ENCODE measurements at places on chromosomes 16 and 17.
A peak's percentile ranks its signal among the peaks of the same experiment; 100 is the strongest.

DNA sequence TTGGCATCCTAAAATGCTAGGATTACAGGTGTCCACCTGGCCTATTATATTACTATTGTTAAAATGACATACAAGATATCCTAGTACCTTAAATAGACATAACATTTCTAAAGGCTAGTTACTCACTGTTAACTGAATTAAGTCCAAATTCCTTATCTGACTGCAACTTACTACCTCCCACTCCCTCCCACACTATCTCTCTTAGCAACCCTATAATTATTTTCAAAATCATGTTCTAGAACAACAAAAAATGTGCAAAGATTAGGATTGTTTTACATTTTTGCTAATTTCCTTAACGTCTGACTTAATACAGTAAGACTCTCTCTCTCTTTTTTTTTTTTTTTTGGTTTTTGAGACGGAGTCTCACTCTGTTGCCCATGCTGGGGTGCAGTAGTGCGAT, 2.2 kb upstream of the ATF7IP2 start:
- DNase-seq = no peak

- DNase-seq = peak; percentile 34
Measured at GRCh38 chr17:72297326-72298115, 176.7 kb downstream of the SOX9 start.

DNA sequence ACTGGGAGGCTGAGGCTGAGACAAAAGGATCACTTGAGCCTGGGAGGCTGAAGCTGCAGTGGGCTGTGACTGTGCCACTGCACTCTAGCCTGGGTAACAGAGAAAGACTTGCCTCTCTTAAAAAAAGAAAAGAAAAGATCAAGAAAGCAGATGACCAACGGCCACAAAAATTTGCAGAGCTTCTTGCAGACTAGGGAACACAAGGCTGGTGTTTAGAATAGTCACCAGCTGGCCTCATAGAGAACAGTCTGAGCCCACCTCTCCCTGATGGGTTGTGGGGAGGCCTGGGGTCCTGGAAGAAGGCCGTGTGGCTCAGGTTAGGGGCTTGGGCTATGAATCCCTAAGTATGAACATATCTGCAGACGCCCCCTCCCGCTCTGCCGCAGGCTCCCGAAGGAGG, 73.7 kb upstream of the MED9 start:
- DNase-seq = no peak

DNA sequence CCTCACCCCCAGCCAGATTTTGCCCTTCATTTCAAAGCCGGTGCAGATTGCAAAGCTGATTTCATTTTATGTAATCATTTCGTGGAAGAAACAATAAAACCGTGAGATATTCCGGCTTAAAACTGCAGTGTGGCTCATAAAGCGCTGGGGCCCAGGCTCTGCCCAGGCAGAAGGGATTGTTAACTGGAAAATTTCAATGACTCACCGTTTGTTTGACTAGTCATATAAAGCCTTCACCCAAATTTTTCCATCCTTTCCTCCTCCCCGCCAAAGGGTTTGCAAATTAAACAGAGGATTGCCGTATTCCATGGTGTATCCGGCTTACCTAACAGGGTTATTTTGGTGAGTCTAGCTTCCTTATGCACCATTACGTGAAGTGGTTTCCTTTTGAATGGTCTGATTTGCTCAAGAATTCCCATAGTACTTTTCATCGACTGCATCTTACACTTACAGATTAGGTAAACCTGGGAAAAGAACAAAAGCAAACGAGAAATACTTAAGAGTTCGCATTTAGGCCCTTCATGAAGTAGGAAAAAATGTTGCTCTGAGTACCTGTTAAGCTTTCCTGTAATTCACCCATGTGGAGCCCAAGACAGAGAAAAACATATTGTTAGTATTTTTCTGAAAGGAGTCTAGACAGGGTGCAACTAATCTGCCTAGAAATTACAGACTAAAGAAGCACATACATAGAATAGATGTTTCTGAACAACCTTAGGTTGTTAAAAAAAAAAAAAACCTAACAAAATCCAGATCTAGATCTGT, 949 bp upstream of the GSPT1 start:
- peak; percentile 87 for DNase-seq

DNA sequence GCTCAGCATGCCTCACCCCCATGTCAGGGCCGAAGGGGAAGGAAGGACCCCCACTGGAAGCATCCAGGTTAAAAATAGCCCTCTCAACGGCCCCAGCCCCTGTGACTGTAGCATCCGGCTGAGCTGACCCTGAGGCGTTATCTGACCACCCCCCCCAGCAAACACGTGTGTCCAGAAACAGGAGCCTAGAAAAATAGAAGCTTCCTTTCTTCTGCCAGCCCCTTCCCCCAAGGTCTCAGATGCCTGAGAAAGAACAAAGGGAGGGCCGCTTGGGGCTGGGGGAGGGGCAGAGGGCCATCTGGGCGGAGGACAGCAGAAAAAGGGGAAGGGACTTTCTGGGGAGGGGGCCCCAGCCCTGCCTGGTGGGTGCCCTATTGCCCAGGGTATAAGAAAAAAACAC, 55.8 kb downstream of the ACTG1 start:
- DNase-seq = no peak

DNA sequence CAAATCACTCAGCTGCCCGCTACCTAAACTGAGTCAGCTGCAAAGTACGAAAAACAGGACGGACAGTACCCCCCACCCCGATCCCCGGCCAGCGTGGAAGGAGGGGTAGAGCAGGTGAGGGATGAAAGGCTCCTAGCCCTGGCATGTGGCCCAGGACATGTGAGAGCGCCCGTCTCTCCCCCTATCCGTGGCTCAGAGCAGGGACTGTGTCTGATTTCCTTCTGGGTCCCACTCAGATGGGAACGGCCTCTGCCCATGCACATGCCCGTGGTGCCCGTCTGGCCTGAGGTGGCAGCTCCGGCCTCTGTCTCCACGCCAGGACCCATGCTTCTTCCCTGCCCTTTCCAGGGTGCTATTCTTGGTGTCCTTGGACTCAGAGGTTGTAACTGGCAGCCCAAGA, 30.2 kb upstream of the RASD1 start:
- DNase-seq = no peak

- no peak for DNase-seq
Measured at GRCh38 chr17:48084932-48085331, 16.3 kb downstream of the CBX1 start.

DNA sequence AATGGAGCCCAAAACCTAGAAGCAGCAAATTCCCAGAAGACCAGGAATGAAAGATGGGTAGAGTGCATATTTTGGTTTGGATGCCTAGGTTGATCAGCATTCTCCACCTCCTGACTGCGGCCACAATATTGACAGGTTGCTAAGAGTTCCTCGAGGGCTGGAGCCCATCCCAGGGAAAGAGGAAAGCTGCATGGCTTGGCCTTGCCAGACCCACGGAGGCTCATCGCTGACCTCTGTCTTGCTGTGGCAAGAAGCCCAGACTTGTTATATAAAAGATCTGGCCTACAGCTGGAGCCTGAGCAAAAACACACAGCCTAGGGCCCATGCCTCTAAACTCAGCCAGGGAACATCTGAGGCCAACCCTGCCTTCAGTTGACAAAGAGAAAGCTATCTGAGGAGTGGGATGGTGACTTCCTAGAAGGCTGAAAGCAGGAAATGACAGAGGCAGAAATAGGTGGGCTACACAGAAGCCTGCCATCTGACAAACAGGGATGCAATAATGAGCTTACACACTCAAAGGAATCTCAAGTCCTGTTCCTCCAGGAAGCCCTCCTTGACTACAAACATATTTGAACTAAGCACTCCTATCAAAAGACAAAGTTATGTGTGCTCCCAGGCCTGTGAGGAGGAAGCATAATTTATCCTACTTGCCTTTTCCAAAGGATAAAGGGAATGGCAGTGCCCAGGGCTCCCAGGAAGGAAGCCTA, 22.5 kb upstream of the SLC35B1 start:
- DNase-seq = no peak

DNA sequence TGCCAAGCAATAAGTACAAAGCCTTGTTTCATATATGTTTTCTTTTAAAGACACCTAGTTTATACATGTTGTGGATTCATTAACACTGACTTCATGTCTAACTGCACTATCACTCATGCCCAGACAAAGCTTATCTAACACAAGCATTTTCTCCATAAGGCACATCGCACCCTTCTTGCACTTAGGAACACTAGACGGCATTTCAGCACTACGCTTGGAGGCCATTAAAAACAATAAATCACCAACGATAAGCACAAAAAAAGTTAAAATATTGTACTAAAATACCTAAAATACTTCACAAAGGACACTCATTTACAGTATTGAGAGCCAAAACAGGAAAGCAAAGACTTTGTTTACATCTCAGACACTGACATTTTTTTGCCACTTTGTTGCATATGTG, 39.0 kb upstream of the TEKT3 start:
- DNase-seq = no peak

DNA sequence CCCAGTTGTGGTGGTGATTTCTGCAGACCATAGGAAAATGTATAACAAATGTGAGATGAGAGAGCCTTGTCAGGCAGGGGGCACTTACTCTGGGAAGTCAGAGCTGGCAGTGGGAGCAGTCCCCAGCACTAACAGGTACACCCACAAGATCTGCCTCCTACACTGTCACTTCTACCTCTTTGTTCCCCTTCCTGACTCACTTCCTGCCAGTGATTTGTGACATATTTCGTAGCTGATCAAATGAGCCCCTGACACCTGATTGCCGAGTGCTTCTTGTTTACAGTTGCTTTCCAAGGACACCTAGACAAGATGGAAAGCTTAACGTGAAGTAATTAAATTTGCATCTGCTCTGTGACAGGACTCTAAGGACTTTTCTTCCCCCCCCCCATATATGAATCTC, 40.5 kb downstream of the FTO start:
- no peak for DNase-seq

- DNase-seq = no peak
Measured at GRCh38 chr16:67098599-67098998, 11.1 kb upstream of the PHAF1 start.

- no peak for DNase-seq
Measured at GRCh38 chr17:15117239-15117638, 147.9 kb downstream of the PMP22 start.

- DNase-seq = no peak
Measured at GRCh38 chr17:79866791-79867518, 27.7 kb upstream of the CBX4 start.

DNA sequence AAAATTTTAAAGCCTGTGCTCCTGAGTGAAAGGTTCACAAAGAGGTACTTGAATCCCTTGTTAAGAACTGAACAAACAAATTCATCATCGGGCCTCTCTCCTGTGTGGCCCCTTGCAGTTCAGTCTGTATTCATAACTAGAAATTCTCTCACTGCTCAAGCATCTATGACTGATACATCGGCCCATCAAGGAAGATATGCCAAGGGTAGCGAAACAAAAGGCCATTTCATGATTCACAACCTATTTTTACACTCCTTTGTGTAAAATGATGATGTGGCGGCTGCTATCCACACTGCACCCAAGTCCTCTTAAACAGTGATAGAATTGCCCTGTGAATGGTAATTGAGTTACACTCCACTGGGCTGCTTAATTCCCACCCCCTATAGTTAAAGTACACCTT, 204.6 kb downstream of the STX8 start:
- DNase-seq = peak; percentile 86

DNA sequence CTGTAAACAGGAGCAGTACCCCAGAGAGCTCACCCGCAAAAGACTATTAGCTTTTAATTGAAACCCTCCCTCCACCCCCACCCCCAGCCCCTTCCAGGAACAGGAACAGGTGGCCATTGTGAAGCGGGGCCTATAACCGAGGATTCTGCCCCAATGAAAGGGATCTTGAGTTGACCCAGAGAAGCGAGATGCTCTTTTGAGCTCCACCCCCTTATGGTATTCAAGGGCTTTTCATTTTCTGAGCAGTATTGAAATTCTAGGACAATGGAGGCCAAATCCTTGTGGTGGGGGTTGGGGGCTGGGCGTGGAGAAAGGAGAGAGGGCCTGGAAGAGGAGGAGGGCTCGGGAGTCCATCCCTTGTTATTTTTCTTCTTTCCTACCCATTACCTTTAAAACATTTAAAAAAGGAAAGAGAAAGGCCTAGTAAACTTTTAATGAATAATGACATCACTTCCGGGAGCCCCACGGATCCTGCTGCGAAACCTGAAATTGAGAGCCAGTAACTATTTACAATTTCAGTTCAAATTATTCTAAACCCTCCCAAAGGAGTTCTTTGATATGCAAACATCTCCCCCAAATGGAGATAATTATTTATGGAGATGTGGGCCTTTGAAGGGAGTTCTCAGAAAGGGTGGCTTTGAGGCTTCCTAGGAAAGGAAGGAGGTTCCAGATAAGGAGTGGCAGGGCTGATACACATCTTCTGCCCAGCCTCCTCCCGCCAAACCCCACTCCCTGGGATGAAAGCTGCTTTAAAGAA, 30.5 kb downstream of the HS3ST3B1 start:
- DNase-seq = no peak

- peak; percentile 44 for DNase-seq
Measured at GRCh38 chr17:46851029-46851741, at the start of gene WNT9B. Gene WNT9B, plus strand, starts transcription at chr17:46851583. Its CDS starts 56 bp downstream, at chr17:46851639.

DNA sequence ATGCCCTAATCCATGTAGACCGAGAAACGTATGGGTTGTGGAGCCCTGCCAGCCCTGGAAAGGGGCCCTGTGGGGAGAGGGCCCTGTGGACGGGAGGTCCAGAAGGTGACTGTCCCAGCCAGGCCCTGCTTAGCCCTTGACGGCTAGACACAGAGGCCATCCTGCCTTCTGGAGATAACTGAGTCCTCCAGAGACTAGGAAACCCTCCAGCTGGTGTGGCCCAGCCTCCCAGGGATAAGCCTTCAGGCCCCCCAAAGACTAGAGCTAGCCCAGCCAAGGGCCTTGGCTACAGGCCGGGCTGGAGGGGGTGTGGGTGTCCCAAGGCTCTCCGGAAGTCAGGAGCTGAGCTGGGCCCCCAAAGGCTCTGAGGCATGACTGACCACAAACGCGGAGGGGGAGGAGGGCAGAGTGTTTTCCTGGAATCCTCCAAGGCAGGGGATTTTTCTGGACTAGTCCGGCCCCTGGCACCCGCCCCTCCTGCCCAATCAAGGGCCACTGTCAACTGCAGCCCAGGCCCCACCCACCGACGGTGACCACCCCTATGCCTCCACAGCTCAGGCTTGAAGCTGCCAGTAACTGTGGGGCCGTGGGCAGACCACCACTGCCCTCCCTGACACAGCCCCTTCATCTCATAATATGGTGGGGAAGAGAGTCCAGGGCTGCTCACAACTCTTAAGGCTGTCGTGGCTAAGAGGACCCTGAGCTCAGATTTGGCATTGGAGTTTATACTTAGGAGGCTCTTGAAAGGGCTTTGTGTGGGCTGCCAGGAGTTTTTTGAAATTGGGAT, 885 bp upstream of the VASN start:
- no peak for DNase-seq

- DNase-seq = no peak
Measured at GRCh38 chr16:49093939-49094338, 187.7 kb downstream of the CBLN1 start.

- DNase-seq = no peak
Measured at GRCh38 chr17:83193336-83194185, 114.2 kb downstream of the METRNL start.

- DNase-seq = no peak
Measured at GRCh38 chr16:2609827-2610470, 72.1 kb downstream of the PDPK1 start.

- DNase-seq = no peak
Measured at GRCh38 chr17:71460943-71461342, 659.9 kb upstream of the SOX9 start.

GRCh38 chr17:66169839-66170238, 22.1 kb downstream of the CEP112 start:
- no peak for DNase-seq

- no peak for DNase-seq
Measured at GRCh38 chr16:27685807-27686206, 135.9 kb downstream of the KATNIP start.

GRCh38 chr17:8038954-8039610, at the start of gene ALOX15B:
Gene ALOX15B, plus strand, starts transcription at chr17:8039059. Its CDS starts 97 bp downstream, at chr17:8039156.
- no peak for DNase-seq

GRCh38 chr17:18319604-18320256, 4.6 kb downstream of the SMCR8 start:
- DNase-seq = peak; percentile 63

Data from A549 (cell line).